ENCODE measurements at places on chromosomes 1 and 21. TPM values are rescaled to one million over a fixed set of nuclear protein-coding genes. Genes with fewer than 3 reads are reported as not detected.

GRCh38 chr1:12436345-12436658 is 181.7 kb downstream of the DHRS3 start:
- peak; percentile 57 for DNase-seq

Gene GSTM1
- not detected for total RNA-seq

- no peak for DNase-seq
Observed at GRCh38 chr1:152928671-152929070, 18.3 kb upstream of the SPRR5 start.

DNA sequence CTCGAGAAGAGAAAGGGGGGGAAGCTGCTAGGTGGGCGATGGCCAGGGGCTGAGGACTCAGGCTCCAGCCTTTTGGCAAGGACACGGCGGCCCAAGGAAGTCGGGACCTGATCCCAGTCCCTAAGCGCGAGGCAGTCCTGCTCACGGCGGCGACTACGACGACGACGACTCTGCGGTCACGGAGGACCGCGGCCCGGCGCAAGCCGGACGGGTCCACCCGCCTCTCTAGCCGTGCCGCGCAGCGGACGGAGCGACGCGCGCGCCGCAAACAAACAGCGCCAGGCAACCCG is 401 bp downstream of the WNT9A start:
- peak; percentile 57 for DNase-seq

GRCh38 chr1:182169203-182169602 is 107.7 kb upstream of the ZNF648 start:
- no peak for DNase-seq

- peak; percentile 77 for DNase-seq
Observed at GRCh38 chr1:87224201-87224600, 104.5 kb upstream of the LMO4 start.

Gene ALX3
- total RNA-seq: not detected

- peak; percentile 61 for DNase-seq
Observed at GRCh38 chr1:8184301-8184700, 133.6 kb upstream of the SLC45A1 start.

DNA sequence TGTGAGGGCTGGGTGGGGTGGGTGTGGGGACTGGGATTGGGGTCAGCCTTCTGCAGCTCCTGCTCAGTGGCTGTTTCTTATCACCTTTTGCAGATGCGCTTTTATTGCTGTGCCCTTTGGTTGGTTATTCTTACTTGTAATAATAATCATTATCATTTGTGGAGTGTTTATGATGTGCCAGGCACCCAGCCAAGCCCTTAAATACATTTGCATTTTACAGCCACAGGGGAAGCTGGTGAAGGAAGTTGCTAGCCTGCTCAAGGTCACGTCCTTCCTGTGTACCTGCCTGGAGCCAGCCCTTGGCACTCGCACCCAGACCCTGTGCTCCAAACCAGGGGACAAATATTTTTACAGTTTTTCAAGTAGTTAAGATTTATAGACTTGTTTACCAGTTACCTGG is 144.0 kb downstream of the PGBD5 start:
- no peak for DNase-seq

DNA sequence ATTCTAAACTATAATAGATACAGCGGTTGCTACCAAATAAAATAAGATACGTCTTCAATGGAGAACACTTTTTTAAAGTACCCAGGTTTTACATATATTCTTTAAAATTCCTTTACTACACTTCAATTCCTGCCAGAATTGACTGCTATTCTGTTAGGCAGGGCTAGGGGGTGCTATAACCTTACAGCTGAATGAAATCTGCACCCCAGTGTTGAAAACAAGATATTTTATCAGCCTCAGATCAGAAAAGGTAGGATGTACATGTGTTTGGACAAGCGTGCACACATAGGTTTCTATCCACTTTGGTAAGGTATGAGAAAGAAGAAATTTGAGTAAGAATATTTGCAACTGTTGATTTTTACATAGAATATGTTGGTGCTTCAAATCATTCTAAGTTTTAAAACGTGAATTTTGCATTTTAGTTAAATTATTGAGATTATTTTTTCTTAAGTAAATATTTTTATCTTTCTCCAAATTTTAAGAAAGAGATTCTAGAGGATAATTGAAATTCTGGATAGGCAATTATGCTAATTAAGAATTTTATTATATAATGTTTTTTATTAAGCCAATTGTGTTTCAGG is 490.8 kb upstream of the ADGRL4 start:
- peak; percentile 2 for DNase-seq

Gene ZNF648
- not detected for total RNA-seq

DNA sequence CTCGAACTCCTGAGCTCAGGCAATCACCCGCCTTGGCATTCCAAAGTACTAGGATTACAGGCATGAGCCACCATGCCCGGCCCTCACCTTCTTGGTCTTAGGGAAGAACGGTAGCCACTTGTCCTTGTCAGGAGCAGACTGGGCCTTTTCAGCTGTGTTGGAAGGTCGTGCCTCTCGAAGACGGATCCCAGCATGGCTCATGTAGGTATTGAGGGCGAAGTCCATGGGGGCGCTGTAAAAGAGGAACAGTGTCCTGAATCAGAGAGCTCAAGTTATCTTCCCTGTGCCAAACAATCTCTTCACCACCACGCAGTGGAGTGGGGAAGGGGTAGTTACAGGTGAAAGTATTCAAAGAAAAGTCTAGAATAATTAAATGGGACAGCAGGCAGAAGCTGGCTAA is 35.9 kb downstream of the LRRC71 start:
- no peak for DNase-seq

DNA sequence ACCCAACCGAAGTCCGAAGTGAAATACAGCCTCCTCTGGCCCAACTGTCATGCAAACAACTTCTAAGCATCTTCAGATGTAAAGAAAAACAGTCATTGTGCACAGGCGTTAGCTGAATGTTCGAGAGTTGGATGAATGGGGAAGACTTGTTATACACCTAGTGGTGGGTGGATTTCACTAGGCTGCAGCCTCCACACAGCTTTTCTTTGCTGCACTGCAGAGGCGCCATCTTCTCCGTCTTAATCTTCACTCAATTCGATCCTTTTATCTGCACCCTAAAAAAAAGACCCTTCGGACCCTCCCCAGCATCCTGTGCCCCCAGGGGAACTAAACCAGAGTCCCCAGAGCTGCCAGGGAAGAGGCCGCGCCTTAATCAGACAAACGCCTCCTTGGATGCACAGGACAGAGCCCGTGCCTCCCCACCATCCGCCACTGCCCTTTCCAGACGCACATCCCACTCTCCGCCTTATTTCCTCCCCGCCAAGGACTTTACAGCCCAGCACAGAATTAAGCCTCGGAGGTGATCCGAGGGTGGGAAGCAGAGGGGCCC is 1.4 kb downstream of the APP start:
- peak; percentile 78 for DNase-seq

- no peak for DNase-seq
Observed at GRCh38 chr1:228263636-228264035, 55.8 kb downstream of the OBSCN start.

GRCh38 chr1:116927049-116927798 is 17.5 kb downstream of the PTGFRN start:
- no peak for DNase-seq

Gene HCRTR1
- not detected for total RNA-seq

- DNase-seq: no peak
Observed at GRCh38 chr1:243731301-243731891, 118.6 kb downstream of the AKT3 start.

Gene ZNF695
- not detected for total RNA-seq

GRCh38 chr1:171355727-171356126 is 41.7 kb downstream of the FMO4 start:
- peak; percentile 61 for DNase-seq

- peak; percentile 3 for DNase-seq
Observed at GRCh38 chr1:30406996-30407864, 316.2 kb downstream of the MATN1 start.

Gene TFF2
- not detected for total RNA-seq

- no peak for DNase-seq
Observed at GRCh38 chr21:37188825-37189224, 78.3 kb downstream of the VPS26C start.

DNA sequence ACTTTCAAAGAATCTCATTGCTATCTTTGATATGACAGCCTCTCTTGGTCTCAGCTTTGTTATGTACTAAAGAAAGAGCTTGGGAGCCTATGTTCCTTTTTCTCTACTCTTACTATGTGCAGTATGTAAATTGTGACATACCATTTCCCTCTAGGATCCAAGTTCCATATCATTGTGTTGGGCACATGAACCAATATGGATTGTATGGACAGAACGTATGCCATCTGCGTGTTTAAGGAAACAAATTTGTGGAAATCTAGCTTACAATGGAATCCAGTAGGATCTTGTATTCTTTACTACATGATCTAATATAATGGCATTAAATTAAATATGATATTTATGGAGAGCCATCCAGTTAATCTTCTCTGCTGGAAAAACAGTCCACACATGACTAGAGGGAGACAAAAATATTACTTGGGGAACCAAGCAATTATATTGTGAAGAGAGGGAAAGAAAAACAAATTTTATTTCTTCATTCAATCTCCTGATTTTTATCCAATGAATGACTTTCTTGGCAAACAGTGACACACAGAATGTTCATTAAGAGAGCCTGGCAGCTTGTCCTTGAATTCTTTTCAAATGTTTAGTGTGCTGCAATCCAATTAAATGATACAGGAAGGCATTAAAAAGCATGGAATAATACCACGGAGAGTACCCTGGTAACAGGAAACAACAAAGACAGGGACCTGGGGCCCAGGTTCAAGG is 106.5 kb upstream of the DAB1 start:
- no peak for DNase-seq

Gene RPL11
- total RNA-seq: 413 TPM

Gene IL10
- not detected for total RNA-seq

DNA sequence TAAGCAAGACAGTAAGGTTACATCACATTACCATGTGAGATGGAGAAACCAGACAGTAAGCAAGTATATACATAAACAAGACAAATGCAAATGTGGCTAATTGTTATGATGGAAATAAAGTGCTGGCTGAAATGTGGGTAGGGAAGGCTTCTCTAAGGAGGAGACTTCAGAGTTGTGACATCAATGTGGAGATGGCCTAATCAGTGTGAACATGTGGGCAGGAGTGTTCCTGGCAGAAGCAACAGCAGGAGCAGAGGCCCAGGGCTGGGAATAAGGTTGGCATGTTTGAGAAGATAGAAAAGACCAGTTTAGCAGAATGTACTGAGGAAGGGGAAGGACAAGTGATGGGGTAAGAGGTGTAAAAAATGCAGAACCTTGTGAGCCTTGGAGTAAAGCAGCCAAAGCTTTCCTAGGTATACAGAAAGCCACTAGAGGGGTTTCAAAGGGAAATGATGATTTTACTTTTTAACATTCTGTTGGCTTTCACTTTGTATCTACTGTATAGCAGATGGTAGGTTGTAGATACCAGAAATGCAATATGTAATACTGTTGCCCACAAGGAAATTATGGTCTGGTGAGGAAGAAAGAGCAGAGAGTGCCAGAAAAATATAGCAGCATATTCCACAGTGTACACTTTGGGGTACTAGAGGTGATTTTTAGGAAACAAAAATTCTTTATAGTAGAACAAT is 197.4 kb downstream of the FGGY start:
- DNase-seq: no peak

DNA sequence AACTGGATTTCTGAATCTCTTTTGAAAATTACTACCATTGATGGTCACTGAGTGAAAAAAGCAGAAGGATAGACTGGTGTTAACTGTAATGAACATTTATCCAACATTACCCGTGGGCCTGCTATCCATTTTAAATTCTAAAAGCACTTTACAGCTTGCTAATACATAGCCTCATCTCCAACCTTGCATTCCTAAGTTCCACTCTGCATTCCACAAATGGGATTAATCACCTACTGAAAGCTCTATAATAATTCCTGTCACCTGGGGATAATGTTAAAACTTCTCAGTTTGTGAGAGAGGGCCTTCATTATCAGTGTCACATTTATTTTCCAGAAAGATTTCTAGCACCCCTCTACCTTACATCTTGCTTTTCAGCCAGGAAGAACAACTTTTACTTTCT is 38.2 kb downstream of the PTPRC start:
- DNase-seq: no peak

DNA sequence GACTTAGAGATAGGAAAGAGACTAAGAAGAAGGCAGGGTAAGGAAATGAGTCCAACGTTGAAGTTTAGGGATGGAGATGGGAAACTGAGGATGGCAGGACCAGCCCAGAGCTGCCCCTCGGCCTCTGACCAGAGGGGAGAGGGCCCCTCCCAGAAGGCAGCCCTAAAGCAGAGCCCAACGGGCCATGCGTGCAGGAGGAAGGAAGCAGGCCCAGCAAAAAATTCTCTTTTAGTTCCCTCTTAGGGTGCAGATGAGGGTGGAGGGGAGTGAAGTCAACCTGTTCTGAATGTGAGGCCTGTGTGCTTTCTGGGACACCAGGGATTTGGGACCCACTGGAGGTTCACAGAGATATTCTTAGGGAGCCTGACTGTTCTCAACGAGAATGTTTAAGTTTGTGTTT is 225.4 kb downstream of the RHOU start:
- no peak for DNase-seq

Gene LDLRAD1
- not detected for total RNA-seq

GRCh38 chr1:18849261-18849711 is 10.2 kb downstream of the TAS1R2 start:
- no peak for DNase-seq

Gene XCL2
- total RNA-seq: not detected

DNA sequence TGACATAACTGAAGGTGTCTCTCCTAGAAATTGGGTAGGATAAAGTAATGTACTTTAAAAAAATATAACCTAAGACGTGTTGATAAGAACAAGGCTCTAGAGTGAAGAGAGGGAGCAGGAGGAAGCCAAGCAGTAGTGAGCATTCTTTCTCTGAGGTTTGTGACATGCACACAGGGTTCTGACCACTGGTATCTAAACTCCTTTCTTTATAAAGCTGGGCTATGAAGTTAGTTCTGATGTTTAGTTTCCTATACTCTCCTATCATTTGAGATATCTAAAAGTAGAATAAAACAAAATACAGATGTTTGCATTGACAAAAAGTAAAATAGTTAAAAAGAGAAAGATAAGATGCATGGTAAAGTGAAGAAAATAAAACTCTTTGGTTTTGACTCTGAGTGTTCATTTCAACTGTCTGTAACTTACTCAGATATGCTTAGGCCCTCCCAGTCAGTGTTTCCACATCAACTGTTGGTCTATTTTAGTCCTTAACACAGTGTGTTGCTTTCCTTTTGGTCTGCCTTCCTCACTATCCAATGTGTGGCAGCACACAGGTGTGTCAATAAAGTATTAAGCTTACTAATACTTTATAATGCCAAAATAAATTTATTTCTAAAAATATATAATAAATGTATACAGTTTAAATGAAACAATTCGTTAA is 543.5 kb downstream of the PTPRC start:
- no peak for DNase-seq

- DNase-seq: no peak
Observed at GRCh38 chr1:117673405-117673804, 67.6 kb downstream of the TENT5C start.

Data from Caki2 (cell line).